ENCODE measurements at places on chromosomes 16 and 17. TPM values are rescaled to one million over a fixed set of nuclear protein-coding genes. Genes with fewer than 3 reads are reported as not detected.

SPNS3 gene
- total RNA-seq, result not detected

CDRT4 gene
- 9.8 TPM for total RNA-seq

TMEM231 gene
- 8.8 TPM for total RNA-seq

FBF1 gene
- 41.7 TPM for total RNA-seq

OSGIN1 gene
- total RNA-seq, result 20.8 TPM

KRT24 gene
- total RNA-seq, result not detected

AGRP gene
- total RNA-seq, result not detected

CTRL gene
- 0.34 TPM for total RNA-seq

CCL23 gene
- total RNA-seq, result not detected

NOS2 gene
- 1.1 TPM for total RNA-seq

LAT gene
- 4.4 TPM for total RNA-seq

CCL8 gene
- total RNA-seq, result not detected

LITAFD gene
- not detected for total RNA-seq

NUDT21 gene
- total RNA-seq, result 55.0 TPM

OTOP2 gene
- total RNA-seq, result not detected

SPATA32 gene
- total RNA-seq, result not detected

GLIS2 gene
- total RNA-seq, result 6.2 TPM

GRAPL gene
- total RNA-seq, result 6.7 TPM

MT1F gene
- 220 TPM for total RNA-seq

CCDC43 gene
- 15.7 TPM for total RNA-seq

NDE1 gene
- 14.7 TPM for total RNA-seq

METRNL gene
- 65.3 TPM for total RNA-seq

BCL6B gene
- 3.1 TPM for total RNA-seq

KATNB1 gene
- 11.4 TPM for total RNA-seq

TP53TG3D gene
- not detected for total RNA-seq

KRT20 gene
- not detected for total RNA-seq

TK1 gene
- 1.1 TPM for total RNA-seq

LPO gene
- not detected for total RNA-seq

KRTAP17-1 gene
- not detected for total RNA-seq

MT1G gene
- 684 TPM for total RNA-seq

ICAM2 gene
- total RNA-seq, result 33.7 TPM

NLK gene
- 41.2 TPM for total RNA-seq

KRTAP3-2 gene
- not detected for total RNA-seq

CORO7 gene
- total RNA-seq, result 17.9 TPM

C17orf100 gene
- total RNA-seq, result 0.67 TPM

ST6GALNAC1 gene
- total RNA-seq, result 1.6 TPM

C1QL1 gene
- 0.59 TPM for total RNA-seq

CBFA2T3 gene
- total RNA-seq, result 3.3 TPM

All from thyroid gland (tissue), 4 donors.